Stimulated activated CD4-positive, alpha-beta T cell treated with anti-CD3 and anti-CD28 coated beads, Interleukin-1b, Interleukin-23, amount 100 ng/mL, for 48 hours (primary cell): ENCODE measurements at places on chromosomes 7 and 10.

GRCh38 chr10:132738454-132739224 is 47.3 kb downstream of the NKX6-2 start:
- no peak for DNase-seq

DNA sequence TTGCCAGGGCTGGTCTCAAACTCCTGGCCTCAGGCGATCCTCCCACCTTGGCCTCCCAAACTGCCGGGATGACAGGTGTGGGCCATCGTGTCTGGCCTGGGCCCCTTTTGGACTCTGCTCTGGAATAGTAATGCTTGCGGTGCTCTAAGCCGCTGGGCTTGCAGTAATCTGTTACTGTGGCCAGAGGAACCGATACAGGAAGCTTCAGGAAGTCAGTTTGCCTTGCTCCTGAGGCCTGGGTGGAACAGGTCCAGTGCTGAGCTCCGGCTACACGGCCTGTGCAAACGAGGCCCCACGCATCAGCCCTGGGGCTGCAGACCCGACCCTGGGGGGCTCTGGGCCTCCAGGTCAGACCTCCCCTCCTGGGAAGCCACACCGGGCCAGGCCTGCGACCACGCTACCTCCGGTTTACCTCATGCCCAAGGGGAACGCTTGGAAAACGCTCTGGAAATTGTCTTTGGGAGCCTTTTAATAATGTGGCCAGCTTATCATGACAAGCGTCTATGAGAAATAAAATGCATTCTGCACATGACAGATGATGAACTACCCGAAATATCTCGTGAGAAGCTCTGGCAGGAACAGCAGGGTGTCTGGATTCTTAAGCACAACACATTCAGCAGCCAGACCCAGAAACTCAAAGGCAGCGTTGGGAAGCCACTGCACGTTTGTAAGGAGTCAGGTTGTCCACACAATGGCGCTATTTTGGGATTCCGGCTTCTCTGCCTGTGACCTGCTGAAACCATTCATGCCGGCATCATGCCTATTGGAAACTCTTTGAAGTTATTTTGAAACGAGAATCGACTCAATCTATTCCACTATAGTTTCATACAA is 10.1 kb upstream of the ADAP1 start:
- no peak for DNase-seq

DNA sequence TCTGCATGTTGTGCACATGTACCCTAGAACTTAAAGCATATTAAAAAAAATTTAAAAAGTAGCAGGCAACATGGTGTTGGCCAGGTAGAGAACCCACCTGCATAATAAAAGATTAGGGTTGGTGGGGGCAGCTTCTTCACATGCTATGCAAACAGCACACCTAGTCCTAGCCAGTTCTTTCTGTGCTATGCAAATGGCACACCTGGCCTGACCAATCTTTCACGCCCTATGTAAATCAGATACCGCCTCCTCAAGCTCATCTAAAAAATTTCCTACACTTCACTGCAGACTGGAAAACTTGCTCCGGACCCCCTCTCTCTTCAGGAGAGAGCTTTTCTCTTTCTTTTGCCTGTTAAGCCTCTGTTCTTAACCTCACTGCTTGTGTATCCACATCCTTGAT is 14.5 kb upstream of the PIP start:
- no peak for DNase-seq

DNA sequence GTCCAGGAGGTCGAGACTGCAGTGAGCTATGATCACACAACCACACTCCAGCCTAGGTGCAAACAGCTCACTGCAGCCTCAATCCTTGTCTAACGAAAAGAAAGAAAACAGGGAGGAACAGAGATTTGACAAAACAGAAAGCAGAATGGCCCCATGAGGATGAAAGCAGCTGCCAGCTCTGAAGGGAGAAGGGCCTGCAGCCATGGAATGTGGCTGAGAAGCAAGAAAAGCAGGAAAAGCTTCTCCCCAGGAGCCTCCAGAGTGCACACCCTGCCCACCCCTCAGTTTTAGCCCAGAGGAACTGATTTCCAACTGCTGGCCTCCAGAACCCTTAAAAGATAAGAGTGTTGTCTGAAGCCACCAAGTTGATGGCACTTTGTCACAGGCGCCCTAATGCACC is 13.0 kb downstream of the ESYT2 start:
- DNase-seq, result no peak

- DNase-seq, result no peak
Observed at GRCh38 chr7:35652124-35652523, 42.8 kb downstream of the HERPUD2 start.

GRCh38 chr10:51162002-51162401 is 87.7 kb downstream of the PRKG1 start:
- DNase-seq, result no peak
